Gastroesophageal sphincter (tissue), 4 donors: ENCODE measurements at places on chromosomes 1 and 21.

DNA sequence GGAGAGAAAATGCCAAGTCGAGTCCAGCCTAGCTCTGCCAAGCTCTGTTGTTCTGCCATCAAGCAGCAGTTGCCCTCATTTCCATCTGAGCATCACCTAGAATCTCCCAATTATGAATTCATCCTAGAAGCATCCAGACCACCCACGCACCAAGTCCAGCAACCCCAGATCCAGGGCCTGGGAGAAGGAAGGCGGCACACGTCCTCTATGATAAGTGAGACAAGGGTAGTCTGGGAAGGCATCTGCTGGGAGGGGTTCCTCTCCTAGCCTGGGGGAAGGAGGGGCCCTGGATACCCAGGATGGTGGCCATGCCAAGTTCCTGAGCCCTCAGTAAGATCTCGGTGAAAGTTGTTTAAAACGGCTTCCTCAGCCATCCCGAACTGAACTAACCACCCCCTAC is 70.7 kb downstream of the VWA5B1 start:
- H3K4me1 ChIP-seq, result no peaks in the 10 kb centered on the region
- no peak overlapping the region for H3K27ac ChIP-seq
- H3K36me3 ChIP-seq, result no peaks in the 10 kb centered on the region
- ATAC-seq, result no peak
- H3K27me3 ChIP-seq, result peaks cover 62% of the 10 kb centered on the region
- no peak overlapping the region for H3K4me3 ChIP-seq

- no peaks in the 10 kb centered on the region for H3K27me3 ChIP-seq
- no peaks in the 10 kb centered on the region for H3K36me3 ChIP-seq
- ATAC-seq, result peak; percentile 4
- no peak overlapping the region for H3K4me3 ChIP-seq
- H3K27ac ChIP-seq, result peak overlapping the region; percentile 66
Observed at GRCh38 chr1:192913683-192914082, 104.8 kb downstream of the RGS2 start.

DNA sequence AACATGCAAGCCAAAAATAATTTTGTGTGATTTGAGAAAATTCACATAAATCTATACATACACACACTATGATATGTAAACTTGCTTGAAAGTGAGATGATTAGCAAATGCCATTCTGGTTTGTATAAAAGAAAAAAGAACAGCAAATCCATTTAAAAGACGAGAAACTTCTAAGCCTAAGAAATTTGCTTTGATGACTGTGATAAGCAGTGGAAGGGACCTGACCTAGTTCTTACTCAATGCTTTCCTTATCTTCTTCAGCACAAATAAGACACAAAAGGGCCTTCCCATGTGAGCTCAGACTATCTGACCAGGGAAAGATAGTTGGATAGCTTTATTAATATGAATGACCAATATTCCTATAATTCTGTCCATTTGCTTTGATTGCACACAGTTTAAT is 25.3 kb upstream of the NMNAT2 start:
- H3K4me1 ChIP-seq, result no peaks in the 10 kb centered on the region
- no peak overlapping the region for H3K4me3 ChIP-seq
- no peak overlapping the region for H3K27ac ChIP-seq

GRCh38 chr1:167291539-167292185 is 71.0 kb downstream of the POU2F1 start:
- peaks cover 45% of the 10 kb centered on the region for H3K4me1 ChIP-seq
- H3K36me3 ChIP-seq, result no peaks in the 10 kb centered on the region
- no peak overlapping the region for H3K4me3 ChIP-seq
- no peaks in the 10 kb centered on the region for H3K27me3 ChIP-seq
- no peak for ATAC-seq

- H3K36me3 ChIP-seq, result no peaks in the 10 kb centered on the region
- H3K27ac ChIP-seq, result no peak overlapping the region
- no peaks in the 10 kb centered on the region for H3K4me1 ChIP-seq
- peak overlapping the region; percentile 59 for H3K4me3 ChIP-seq
- ATAC-seq, result peak; percentile 54
- H3K27me3 ChIP-seq, result peaks cover 35% of the 10 kb centered on the region
Observed at GRCh38 chr21:17513214-17514123, 626 bp downstream of the CXADR start.

DNA sequence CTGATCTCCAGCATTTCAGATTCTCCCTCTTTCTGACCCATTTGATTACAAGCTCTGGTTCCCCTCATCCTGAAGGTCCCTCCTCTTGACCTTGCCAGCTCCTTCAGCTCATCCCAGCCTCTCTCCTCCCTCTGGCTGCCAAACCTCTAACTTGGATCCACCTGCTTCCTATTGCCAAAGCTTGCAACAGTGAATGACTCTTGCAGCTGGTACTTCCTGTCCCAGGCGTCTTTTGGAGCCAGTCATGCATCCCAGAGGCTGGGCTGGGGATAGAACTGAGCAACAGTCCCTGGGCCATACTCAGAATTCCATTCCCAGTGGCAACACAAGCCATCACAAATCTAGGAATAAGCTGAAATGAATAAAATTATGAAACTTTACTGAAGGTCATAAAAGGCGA is 27.7 kb upstream of the SPOCD1 start:
- H3K27me3 ChIP-seq, result no peaks in the 10 kb centered on the region
- no peak overlapping the region for H3K27ac ChIP-seq
- ATAC-seq, result no peak
- no peak overlapping the region for H3K4me3 ChIP-seq

GRCh38 chr1:26833432-26834405 is 7.2 kb downstream of the ZDHHC18 start:
- H3K36me3 ChIP-seq, result no peaks in the 10 kb centered on the region
- no peak overlapping the region for H3K27ac ChIP-seq
- ATAC-seq, result no peak
- no peak overlapping the region for H3K4me3 ChIP-seq
- H3K27me3 ChIP-seq, result no peaks in the 10 kb centered on the region

- H3K27ac ChIP-seq, result no peak overlapping the region
- H3K36me3 ChIP-seq, result no peaks in the 10 kb centered on the region
- H3K4me1 ChIP-seq, result peaks cover 12% of the 10 kb centered on the region
- H3K4me3 ChIP-seq, result no peak overlapping the region
- H3K27me3 ChIP-seq, result peaks cover 14% of the 10 kb centered on the region
Observed at GRCh38 chr1:182955596-182956588, 2.9 kb upstream of the SHCBP1L start.

GRCh38 chr1:110706621-110707020 is 31.9 kb upstream of the KCNA3 start:
- H3K4me3 ChIP-seq, result no peak overlapping the region
- H3K36me3 ChIP-seq, result no peaks in the 10 kb centered on the region
- H3K27ac ChIP-seq, result no peak overlapping the region

- H3K4me3 ChIP-seq, result no peak overlapping the region
- no peaks in the 10 kb centered on the region for H3K4me1 ChIP-seq
- no peak overlapping the region for H3K27ac ChIP-seq
Observed at GRCh38 chr21:31420354-31420753, 76.3 kb upstream of the TIAM1 start.

GRCh38 chr1:235951661-235952060 is 85.0 kb upstream of the LYST start:
- ATAC-seq, result no peak
- H3K4me3 ChIP-seq, result no peak overlapping the region
- H3K36me3 ChIP-seq, result no peaks in the 10 kb centered on the region

DNA sequence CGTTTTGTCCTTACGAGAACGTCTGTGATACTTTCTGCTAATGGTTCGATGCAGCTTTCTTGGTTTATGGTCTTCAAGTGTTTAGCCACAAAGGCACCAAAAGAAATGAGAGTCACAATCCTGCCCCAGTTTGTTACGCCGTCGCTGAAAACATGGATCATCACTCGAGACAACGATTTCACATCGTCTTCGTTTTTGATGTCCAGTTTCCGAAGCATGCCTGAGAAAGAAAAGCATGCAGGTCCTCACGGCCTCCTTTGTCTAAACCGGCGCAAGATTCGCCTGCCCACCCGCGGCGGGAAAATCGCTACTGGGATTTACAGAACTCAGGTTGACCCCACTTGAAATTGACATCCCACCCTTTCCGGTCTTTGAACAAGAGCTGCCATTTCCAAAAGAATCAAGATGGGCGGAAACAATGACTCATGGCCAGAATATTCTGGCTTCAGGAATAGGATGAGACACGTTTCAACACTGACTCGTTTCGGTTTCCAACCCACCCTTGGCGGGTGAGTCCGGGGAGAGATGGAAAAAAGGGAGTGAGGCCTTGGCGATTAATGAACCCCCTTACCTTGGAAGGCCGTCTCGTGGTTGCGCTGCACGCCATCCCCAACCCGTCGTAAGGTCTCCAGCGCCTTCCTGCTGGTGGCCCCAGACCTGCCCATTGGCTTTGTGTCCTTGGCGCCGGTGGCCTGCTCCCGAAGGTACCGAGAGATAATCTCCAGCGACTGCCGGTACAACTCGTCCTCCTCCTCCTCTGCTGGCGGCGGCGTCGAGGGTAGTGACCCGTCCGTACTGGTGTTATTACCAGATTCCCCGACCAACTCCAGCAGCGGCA is 919 bp downstream of the MCL1 start:
- H3K36me3 ChIP-seq, result no peaks in the 10 kb centered on the region
- peak overlapping the region; percentile 85 for H3K4me3 ChIP-seq
- no peaks in the 10 kb centered on the region for H3K4me1 ChIP-seq
- H3K27me3 ChIP-seq, result no peaks in the 10 kb centered on the region
- peak; percentile 14 for ATAC-seq
- H3K27ac ChIP-seq, result peak overlapping the region; percentile 87

DNA sequence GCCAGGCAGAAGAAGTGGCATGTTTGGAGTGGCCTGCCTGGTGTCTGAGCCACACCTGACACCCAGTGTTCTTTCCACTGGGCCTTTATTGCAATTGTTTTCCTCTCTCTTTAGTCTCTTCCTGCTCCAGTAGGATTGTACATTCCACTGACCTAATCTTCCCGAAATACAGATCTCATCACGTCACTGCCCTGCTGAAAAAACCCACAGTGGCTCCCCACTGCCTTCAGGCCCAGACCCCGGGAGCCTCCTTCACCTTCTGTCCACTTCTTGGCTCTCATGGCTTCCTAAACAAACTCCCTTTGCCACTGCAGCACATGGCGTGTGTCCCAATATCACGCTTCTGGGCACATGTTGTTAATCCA is 25.3 kb upstream of the ATP5PO start:
- H3K27me3 ChIP-seq, result no peaks in the 10 kb centered on the region
- ATAC-seq, result peak; percentile 74
- no peak overlapping the region for H3K4me3 ChIP-seq

GRCh38 chr1:209672705-209673630 is 2.2 kb upstream of the G0S2 start:
- no peaks in the 10 kb centered on the region for H3K27me3 ChIP-seq
- no peak for ATAC-seq
- no peaks in the 10 kb centered on the region for H3K36me3 ChIP-seq
- no peaks in the 10 kb centered on the region for H3K4me1 ChIP-seq
- H3K4me3 ChIP-seq, result no peak overlapping the region

- no peak for ATAC-seq
- no peaks in the 10 kb centered on the region for H3K27me3 ChIP-seq
- H3K4me1 ChIP-seq, result no peaks in the 10 kb centered on the region
- no peaks in the 10 kb centered on the region for H3K36me3 ChIP-seq
Observed at GRCh38 chr1:186780076-186780475, 48.7 kb upstream of the PLA2G4A start.
